ENCODE measurements at places on chromosomes 5 and 9.

DNA sequence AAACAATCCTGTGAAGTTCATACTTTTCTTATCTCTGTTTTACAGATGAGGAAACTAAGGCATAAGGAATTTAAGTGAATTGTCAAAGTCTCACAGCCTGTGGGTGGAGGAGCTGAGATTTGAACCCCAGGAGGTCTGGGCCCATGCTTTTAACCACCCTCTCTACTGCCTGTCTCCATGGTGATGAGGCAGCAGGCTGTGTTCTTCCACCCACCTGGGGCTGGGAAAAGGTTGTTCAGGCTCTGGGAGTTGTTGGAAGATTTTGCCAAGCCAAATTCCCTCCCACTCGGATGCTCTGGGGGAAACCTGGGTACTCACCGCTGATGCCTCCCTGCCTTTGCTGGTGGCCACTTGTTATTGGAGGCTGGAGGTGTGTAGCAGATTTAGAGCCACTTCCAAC lies 18.3 kb upstream of the SYNPO start:
- DNase-seq: no peak

DNA sequence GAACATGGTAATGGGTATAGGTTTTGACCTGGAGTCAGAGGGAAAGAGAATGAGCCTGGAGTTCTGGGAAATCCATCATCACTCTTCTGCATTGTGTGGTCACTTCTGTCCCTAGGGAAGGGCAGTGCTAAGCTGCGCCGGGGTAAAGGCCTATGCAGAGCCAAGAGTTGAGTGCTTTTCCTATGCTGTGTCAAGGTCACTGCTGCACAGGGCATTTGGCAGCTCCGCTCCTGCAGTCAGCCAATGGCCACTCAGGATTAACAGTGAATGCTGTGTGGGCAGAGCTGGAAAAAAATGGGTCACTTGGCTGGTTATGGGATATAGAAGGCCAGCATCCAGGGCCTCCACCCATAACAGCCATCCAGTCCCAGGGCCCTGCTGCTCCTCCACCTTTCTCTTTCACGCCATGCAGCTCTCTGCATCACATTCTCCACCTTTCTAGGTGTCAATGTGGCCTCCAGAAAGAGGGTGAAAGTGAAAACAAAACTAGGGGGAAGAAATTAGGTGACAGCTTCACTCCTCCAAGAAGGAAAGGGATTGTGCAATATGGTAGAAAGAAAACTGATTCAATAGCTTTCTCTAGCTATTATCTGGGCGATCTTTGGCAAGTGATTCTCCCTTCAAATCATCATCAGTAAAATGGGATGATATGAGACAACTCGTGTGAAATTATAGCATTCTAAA lies 279.3 kb upstream of the ANKRD55 start:
- no peak for DNase-seq

- DNase-seq: no peak
Observed at GRCh38 chr9:37251452-37251851, 131.1 kb downstream of the ZCCHC7 start.

DNA sequence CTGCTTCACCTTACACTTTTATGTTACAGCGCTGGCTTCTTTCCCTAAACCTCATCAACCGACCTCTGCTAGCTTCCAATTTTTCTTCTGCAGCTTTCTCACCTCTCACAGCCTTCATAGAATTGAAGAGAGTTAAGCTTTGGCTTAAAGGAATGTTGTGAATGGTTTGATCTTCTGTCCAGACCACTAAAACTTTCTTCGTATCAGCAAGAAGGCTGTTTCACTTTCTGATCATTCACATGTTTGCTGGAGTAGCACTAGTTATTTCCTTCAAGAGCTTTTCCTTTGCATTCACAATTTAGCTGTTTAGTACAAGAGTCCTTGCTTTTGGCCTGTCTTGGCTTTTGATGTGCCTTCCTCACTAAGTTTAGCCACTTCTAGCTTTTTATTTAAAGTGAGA lies 49.5 kb downstream of the NR3C1 start:
- DNase-seq: no peak

DNA sequence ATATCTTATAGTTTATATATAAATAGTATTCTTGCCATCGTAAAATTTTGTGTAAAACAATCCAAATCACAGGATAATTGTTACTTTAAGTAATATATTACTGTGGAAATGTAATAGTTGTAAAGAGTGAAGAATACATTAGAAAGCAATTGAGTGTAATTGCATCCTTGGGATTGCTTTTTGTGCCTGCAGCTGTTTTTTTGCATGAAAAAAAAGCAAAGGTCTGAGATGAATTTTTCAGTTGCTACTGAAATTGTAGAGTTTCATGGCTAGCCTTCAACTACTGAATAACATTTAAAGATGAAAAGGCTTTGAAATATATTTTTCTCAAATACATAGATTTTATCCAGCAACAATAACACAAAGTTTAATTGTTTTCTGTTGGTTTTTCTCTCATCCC lies 232.0 kb upstream of the FAM174A start:
- no peak for DNase-seq

GRCh38 chr5:83726912-83727311 lies 6.3 kb upstream of the HAPLN1 start:
- no peak for DNase-seq

- DNase-seq: no peak
Observed at GRCh38 chr9:95346021-95346420, 28.5 kb upstream of the FANCC start.

- DNase-seq: no peak
Observed at GRCh38 chr5:111572561-111572960, 60.2 kb upstream of the STARD4 start.

- DNase-seq: no peak
Observed at GRCh38 chr5:59139695-59140094, 556.8 kb downstream of the RAB3C start.

- no peak for DNase-seq
Observed at GRCh38 chr5:159817262-159818029, 98.8 kb upstream of the ADRA1B start.

DNA sequence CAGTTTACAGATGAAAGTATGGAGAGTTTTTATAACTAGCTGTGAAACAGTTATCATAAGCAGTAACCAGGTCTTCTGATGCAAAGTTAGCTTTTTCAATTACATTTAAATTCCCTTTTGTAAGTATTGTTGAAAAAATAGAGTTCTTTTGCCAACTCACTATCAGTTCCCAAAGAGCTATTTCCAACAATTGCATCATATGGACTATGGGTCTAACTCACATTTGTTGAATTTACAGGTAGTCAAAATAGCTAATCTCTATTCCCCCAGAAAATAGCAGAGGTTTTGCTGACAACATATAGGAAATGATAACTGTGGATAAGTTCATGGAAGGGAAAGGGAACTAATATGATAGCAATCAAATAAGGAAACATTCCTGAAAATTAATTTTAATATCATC lies 1.4 kb downstream of the SPINK1 start:
- DNase-seq: no peak

DNA sequence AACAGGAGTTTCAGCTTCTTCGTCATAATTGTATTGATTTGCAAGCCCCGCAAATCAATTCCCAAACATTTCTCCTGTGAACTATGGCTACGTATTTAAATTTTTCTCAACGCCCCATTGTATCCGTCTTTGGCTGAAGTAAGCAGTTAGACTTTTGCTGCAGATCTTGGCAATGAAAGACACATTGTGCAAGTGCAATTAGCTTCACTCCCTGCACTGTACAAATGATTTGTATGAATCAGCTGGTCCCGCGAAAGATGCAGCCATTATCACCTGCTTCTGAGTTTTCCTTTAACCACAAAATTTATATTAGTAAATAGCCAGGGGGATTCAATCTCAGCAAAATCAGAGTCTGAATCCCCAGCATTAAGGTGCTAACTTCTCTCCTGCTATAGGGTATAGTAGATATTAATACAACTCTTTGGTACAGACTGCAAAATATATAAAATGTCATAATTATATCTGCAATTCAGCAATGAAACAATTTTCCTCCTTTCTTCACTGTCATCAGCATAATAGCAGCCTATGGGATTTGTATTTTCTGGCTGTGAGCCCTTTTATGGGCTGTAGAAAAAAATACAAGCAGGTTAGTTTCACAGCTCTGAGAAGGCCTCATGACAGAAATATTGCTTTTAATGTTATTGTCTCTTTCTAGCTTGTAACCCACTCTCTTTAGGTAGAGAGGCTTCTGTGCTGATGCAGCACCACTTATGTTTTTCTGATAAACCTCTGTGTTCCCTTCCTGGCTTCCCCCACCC lies 68.4 kb upstream of the SMARCA2 start:
- DNase-seq: no peak

DNA sequence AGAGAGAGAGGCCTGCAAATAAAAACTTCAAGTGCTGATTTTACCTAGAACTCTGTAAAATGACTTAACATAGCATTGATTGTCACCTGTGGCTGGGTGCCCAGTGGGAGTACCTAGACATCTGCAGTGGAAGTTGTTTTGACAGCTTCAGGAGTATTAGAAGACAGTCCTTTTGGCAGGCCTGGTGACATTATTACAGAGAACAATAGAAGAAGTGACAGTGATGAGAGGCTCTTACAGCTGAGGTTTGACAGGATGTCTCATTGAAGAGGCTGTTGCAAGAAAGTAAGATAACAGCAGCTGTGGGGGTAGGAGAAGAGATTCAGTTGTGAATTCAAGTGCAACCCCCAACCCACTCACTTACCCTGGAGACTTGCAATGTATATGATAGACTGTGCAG lies 27.9 kb upstream of the MUSK start:
- no peak for DNase-seq

- DNase-seq: no peak
Observed at GRCh38 chr5:57859626-57860025, 377.0 kb upstream of the ACTBL2 start.

DNA sequence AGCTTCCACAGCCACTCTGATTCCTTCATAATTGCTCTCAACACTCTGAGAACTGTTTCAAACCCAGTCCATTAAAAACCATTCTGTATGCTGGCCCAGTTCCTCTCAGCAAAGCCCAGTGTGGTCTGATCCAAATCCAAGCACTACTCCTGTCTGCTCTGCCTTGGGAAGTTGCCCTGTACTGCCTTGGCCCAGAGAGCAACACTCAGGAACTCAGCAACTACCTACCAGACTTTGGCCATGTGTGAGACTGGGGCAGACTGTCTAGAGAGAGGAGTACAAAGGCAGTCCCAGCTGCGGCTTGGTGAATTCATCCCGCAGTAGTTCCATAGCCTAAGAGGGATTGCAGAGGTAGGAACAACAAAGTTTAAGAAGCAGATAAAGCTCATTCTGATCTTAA lies 214.4 kb downstream of the MCTP1 start:
- no peak for DNase-seq

- no peak for DNase-seq
Observed at GRCh38 chr9:88676644-88677043, 141.7 kb downstream of the NXNL2 start.

GRCh38 chr9:99807956-99808355 lies 13.7 kb upstream of the NR4A3 start:
- DNase-seq: no peak

- no peak for DNase-seq
Observed at GRCh38 chr9:78563269-78563668, 266.3 kb downstream of the PSAT1 start.

DNA sequence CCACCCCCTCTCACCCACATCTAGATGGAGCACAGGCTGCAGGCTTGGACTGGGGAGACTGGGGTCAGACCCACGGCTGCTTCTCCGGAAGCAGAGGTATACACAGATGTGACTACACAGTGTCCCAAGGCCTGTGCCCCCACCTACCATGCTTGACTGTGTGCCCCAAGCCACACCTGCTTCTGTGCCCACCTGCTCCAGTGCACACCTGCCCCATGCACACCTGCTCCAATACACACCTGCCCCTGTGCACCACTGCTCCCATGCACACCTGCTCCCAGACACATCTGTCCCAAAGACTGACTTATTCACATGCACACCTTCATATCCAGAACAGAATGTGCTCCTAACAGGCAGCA lies 5.5 kb upstream of the COL5A1 start:
- no peak for DNase-seq

GRCh38 chr9:75448281-75448680 lies 360.0 kb downstream of the OSTF1 start:
- no peak for DNase-seq

GRCh38 chr5:1657161-1657741 lies 133.5 kb upstream of the LPCAT1 start:
- DNase-seq: no peak

GRCh38 chr5:154197801-154198491 lies 7.4 kb downstream of the GALNT10 start:
- DNase-seq: no peak

DNA sequence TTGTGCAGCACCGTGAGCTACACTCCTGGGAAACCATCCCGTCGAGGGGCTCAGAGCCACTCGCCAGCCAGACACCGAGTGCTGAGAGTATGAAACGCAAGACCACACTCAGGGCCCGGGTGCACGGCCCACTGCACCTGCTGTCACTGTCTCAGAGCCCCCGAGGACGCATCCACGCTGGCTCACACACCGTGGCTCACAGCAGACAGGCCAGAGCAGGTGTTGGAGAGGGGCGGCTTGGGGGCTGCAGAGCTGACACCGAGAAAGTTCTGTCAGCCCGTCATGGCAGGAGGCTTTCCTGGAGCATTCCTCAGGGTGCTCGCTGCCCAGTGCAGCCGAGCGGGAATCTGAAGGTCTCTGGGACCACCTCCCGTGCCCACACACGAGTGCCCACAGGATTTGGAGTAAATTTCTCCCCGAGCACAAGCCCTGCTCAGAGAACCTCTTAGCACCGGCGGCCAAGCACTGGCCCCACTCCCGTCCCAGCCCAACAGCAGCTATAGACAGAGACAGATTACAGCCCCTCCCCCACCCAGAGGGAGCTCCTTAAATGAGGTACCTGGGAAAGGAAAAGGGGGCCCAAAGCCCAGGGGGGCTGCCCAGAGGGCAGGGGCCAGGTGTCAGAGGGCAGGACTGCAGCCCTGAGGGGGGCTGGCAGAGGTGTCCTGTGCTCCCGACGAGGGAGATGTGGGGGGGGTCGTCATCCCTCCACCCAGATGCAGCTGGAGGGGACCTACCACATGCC lies 56.0 kb upstream of the SARDH start:
- DNase-seq: no peak

- DNase-seq: no peak
Observed at GRCh38 chr5:74206579-74207550, 433.7 kb downstream of the ENC1 start.

DNA sequence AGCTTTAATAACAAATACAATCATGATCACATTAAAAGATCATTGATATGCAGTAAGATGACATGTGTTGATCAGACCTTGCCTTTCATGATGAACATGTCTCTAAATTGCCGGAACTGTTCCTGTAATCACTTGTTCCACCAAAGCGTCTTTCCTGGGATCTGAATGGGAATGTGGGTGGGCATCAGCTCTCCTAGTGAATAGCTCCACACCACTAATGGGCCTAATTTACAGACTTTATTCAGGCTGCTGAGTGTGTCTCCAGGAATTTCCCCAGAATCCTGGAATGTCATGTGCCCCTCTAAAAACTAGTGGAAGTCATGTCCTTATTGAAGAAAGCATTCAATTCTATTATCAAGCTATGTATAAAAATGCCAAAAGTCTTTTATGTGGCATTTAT lies 765.1 kb upstream of the CTNND2 start:
- DNase-seq: no peak

GRCh38 chr5:57834829-57835608 lies 352.4 kb upstream of the ACTBL2 start:
- no peak for DNase-seq

Measured in stimulated activated CD8-positive, alpha-beta memory T cell treated with anti-CD3 and anti-CD28 coated beads, Interleukin-15, amount 100 ng/mL, for 24 hours (primary cell).